ENCODE measurements at places on chromosomes 5 and 9.
A peak's percentile ranks its signal among the peaks of the same experiment; 100 is the strongest.

- DNase-seq: no peak
Observed at GRCh38 chr9:101274971-101275768, 109.6 kb downstream of the BAAT start.

GRCh38 chr5:173733425-173733824 is 117.0 kb upstream of the BOD1 start:
- no peak for DNase-seq

GRCh38 chr5:164672931-164673694 is 1167.7 kb downstream of the MAT2B start:
- DNase-seq: peak; percentile 11

GRCh38 chr5:40660751-40661150 is 19.0 kb upstream of the PTGER4 start:
- no peak for DNase-seq

- DNase-seq: peak; percentile 45
Observed at GRCh38 chr9:4489919-4490704, at the start of gene SLC1A1. SLC1A1 (plus strand) TSS chr9:4490468; CDS start chr9:4490680, 212 bp downstream.

DNA sequence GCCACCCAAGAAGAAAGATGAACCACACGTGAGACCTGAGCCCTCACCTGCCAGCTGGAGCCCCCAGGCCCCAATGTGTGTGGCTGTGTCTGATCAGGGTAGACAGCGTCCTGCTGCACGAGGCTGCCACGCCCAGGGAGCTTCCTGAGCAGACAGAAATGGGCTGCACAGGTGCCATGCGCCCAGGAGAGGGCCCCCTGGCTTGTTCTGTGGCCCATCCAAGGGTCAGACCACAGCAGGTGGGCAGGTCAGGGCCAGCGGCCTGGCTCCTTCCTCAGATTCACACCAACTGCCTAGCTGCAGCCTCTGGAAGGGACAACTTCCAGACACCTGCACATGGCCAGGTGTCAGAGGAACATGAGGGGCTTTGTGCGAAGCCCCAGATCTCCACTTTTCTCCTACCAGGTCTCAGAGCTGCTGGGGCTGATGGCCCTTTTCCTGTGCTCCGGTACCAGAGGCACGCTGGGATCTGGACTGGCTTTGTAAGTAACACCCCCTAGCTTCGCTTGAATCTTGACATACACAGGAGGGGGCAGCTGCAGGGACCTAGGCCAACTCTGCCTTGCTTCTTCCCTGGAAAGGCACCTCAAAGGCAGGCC is 10.8 kb downstream of the SARDH start:
- DNase-seq: no peak

DNA sequence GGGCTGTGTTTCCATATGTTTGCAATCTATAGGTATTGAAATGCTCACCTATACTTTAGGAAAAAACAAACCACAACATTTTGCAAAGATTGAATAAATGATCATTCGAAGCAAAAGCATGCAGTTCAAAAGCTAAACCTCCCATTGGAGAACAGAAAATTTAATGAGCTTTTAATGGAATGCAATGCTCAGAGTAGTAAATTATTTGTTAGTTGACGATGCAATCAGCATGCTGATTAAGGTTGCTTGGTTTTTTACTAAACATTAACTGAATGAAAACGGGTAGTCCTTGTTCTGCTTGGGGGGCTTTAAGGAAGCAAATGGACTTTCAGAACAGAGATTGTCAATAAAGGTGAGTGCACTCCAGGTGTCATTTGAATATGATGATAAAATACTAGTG is 123.3 kb upstream of the TMEM161B start:
- DNase-seq: no peak

DNA sequence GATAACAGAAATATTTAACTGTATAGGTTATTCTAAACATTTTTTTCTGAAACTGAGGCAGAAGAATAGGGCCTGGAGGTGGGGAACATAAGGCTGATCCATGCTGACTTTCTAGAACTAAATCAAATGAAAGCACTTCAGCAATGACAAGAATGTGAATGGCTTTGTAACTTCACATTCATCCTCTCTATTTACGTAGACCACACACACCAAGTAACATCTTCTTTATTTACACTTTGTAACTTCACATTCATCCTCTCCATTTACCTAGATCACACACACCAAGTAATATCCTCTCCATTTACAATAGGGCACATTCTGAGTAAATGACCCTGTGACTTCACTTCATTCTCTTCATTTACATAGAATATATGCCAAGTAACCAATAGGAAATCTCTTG is 251.8 kb upstream of the CDH9 start:
- DNase-seq: no peak

GRCh38 chr5:149427374-149427773 is 48.3 kb upstream of the IL17B start:
- DNase-seq: no peak

DNA sequence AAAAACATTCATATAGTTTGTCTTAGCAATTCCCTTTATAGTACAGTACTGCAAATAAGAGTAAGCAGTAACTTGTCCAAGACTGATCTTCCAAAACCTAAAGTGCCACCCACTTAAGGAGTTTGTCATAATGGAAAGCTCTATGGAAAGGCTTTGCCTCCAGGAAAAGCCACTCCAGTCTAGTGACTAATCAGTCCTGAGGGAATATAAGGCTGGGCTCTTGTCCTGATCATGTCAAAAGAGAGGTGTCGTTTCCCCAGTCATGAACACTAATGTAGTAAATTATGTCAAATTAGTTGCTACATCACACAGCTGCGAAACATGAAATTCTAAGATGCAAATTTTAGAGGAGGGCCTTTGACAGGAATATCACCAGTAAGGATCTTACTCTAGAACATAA is 271.6 kb downstream of the GABRB2 start:
- no peak for DNase-seq

DNA sequence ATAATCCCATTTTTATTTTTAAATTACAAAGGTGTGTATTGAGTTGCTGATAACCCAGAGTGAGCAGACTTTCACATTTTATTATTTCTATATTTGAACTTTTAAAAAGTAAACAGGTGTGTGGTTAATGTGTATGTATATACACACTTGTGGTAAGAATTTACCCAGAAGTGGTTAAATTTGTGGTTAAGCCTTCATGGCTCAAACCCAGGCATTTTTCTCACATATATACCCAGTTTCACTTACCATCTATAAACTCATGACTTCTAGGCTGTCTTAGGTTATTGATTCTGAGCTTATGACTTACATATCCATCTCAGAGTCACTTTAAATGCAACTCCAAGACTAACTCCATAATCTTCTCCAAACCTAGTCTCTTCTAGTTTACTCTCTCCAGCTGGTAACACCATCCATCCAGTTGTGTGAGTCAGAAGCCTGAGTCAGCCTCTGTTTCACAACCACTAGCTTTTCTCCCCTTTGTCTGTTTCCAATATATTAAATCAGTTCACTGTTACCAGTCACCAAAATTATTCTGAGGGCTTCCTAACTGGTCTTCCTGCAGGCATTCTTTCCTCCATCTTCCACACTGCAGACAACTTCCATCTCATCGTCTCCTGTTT is 20.2 kb downstream of the ZBED3 start:
- no peak for DNase-seq

GRCh38 chr9:113350937-113351336 is 1.6 kb downstream of the BSPRY start:
- DNase-seq: no peak

- no peak for DNase-seq
Observed at GRCh38 chr9:116476935-116477381, 210.1 kb upstream of the TRIM32 start.

- DNase-seq: no peak
Observed at GRCh38 chr5:120088836-120089235, 375.3 kb upstream of the PRR16 start.

DNA sequence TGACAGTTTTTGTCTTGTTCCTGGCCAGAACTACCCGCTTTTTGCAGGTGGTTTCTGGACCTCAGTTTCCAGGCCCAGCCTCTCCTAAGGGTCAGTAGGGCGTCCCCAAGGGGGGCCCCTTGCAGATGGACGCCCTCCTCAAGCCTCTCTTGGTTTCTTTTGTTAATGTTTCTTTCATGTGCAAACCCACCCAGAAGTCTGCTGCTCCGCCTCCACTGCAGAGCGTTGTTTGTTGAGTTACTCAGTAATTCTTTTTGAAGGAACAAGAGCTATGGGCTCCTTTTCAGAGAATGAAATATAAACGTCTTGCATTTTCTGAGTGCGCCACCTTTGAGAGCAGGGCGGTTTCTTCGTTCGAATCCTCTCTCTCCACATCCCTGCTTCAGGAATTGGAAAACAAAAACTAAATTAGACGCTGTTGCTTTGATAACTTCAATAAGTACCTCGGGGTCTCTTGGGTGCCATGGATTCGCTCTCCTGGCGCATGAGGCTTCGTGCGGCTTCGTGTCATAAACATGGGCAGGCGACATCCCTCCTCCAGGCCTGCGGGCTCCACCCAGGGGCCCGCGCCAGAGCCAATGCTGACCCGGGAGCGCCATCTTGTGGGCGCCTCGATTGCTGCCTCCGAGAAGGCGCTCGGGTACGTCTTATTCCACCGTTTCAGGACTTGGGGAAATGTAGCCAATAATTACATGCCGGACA is 38.3 kb upstream of the CKMT2 start:
- DNase-seq: peak; percentile 93

DNA sequence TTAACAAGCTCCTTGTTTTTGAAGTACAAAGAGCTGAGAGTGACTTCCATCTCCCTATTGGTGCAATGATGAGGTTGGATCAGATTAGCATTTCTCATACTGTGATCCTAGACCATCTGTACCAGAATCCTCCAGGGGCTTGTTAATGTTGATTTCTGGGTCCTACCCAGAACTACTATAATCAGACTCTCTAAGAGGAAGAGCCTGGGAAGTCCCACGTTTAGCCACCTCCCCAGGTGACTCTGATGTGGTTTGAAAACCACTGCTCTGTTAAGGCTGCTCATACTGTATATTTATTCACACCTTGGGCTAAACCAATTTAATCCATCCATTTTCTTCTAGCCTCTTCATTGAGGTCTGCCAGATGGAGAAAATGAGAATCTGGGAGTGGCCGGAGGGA is 49.6 kb upstream of the SMIM32 start:
- no peak for DNase-seq

- DNase-seq: peak; percentile 6
Observed at GRCh38 chr9:2469681-2470221, 151.8 kb upstream of the VLDLR start.

DNA sequence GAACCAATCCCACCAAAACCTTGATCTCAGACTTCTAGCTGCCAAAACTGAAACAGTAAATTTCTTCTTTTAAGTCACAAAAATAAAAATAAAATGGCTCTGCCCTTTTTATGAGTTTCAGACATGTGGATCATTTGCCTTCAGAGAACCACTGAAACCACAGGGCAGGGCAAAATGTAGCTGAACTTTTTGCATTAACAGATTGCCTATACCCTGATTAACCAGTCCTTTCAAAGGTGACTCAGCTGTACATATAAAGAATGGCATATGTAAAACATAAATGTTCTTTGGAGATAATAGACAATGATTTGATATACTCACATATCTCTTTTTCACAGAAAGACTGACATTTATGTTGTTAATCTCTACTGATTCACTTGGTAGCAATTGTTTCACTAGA is 187.1 kb upstream of the GRIN3A start:
- no peak for DNase-seq
